ENCODE measurements at places on chromosomes 4 and X. TPM values are rescaled to one million over a fixed set of nuclear protein-coding genes. Genes with fewer than 3 reads are reported as not detected.

Gene MAPK10
- polyA plus RNA-seq, result 61.7 TPM

Gene ABLIM2
- polyA plus RNA-seq, result 7.2 TPM

Gene GRID2
- polyA plus RNA-seq, result 7.5 TPM

Gene CT45A9
- not detected for polyA plus RNA-seq

Gene CSN1S1
- polyA plus RNA-seq, result not detected

Gene GLRA3
- polyA plus RNA-seq, result 0.03 TPM

Gene XKRX
- polyA plus RNA-seq, result 0.23 TPM

Gene GABRQ
- 2.0 TPM for polyA plus RNA-seq

Gene SSX2
- polyA plus RNA-seq, result not detected

Gene FAM9C
- 0.37 TPM for polyA plus RNA-seq

Gene ACE2
- polyA plus RNA-seq, result 65.3 TPM

Gene ADH1A
- 0.64 TPM for polyA plus RNA-seq

Gene CFI
- polyA plus RNA-seq, result 76.2 TPM

Gene MAGEC2
- polyA plus RNA-seq, result not detected

Gene CFAP99
- polyA plus RNA-seq, result 0.69 TPM

Gene CLDN22
- polyA plus RNA-seq, result 1.0 TPM

Gene TAF7L
- polyA plus RNA-seq, result 0.52 TPM

Measured in right renal cortex interstitium (tissue), 3 donors.